Activated naive CD4-positive, alpha-beta T cell treated with Interleukin-2 at 50 U/mL for 16 hours (primary cell): ENCODE measurements at places on chromosomes 6 and 20.

DNA sequence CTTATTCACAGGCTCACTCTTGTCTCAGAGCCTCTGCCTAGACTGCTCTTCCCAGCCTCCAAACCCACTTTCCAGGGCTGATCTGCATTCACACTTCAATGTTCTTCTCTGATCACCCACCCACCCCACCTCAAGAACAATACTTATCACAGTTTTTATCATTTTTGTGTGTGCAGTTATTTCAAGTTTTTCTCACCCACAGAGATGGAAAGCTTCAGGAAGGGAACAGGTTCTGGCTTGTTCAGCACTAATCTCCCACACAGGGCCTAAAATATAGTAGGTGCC lies 160.9 kb downstream of the MRPL14 start:
- no peak for DNase-seq

DNA sequence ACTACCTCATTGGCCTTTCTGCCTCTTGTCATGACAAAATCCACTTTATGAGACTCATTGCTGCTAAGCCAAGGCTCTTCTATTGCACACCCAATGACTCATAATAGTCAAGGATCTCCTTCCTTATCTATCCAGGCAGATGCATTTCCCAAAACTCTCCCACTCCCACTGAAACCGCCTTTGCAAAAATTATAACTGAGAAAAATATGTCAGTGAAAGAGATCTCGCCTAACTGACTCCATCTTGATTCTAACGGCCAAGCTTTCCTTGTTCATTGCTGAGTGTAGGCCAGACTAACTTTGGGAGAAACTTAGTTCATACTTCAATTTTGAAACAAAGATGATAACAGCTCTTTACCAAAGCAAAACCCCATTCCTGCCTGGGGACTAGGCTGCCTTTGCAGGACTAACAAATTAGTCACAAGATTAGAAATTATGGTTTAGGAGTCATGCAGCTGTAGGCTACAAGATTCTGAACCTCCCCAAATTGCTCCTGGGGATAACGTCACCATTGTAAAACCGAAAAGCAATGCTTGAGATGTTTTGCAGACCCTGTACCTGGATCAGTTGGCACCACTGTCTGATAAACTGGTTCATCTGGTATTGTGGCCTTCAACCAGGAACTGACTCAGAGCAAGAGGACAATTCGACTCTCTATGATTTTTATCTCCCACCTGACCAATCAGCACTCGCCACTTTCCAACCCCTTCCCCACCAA lies 47.1 kb downstream of the HAO1 start:
- no peak for DNase-seq

DNA sequence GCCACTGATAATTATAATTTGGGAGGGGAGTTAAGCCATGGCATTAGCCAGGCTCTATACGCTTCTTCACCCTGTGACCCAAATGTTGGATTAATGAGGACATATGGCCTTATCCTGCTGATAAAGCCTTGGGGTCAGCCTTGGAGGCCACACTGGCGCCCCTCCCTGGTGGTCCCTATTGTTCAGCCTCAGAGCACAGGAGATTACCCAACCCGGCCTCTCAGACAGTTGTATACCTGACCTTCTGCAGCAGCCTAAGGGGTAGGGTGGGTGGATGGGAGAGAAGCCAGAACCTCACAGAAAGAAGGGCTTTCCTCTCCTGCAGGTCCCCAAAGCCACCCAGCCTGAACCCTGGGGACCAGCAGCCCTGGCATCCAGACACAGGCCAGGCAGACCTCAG lies 76.8 kb downstream of the LINC00237 start:
- no peak for DNase-seq

DNA sequence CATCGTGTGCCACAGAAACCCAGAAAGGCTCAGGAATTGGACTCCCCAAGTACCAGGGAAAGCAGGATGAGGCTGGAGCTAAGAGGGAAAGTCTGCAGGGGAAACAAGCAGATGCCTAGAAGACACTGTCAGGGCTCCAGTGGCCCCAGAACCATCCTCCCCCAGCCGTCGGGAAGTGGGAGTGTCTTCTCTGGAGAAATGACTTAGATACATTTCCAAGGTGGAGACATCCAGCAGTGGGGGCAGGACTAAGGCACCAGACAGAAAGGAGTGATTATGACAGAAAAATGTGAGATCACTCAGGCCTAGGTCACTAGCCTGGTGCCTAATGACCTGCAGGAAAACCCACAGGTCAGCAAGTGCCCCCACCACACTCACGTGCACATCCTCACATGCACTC lies 36.0 kb upstream of the VSX1 start:
- DNase-seq: no peak

DNA sequence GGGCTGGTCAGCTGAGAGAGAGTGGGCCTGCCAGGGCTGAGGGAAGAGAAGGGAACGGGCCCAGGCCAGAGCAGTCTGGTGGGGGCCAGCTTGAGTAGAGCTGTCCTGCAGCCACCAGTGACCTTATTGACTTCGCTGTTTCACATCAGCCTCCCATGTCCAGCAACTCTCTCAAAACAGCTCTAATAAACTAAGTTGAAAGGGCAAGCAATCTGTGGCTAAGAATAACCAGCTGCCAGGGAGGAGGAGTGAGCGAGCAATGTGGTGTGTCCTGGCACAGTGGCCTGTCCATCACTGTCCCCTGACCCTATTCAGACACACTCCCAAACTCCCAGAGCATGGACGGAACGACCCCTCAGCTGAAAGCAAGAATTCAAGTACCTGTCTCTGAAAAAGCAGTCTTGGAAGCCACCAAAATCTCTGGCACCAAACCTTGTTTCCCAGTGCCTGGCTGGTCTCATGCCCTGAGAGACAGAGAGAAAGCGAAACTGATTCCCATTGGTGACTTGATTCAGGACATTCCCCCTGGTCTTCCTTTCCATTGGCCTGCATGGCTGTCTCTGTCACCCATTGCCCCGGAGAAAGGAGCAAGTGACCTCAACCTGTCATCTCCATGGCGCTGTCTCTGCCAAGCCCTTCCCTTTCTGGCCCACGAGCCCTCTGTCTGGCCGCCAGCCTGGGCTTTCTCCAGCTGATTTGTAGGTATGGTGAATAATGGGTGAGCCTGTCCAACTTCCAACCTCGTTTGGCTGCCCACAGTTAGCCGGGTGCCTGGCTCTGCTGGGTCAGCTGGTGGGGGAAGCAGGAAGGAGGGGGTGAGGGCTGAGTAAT lies at the start of gene DDO:
TSS of gene DDO (minus strand) at position 490 of the 831 bp plus-strand sequence. CDS start 2,113 bp downstream, outside the sequence.
- DNase-seq: no peak

- peak; percentile 28 for DNase-seq
These were observed 80.3 kb upstream of the CCDC28A start for GRCh38 chr6:138692978-138693909.

DNA sequence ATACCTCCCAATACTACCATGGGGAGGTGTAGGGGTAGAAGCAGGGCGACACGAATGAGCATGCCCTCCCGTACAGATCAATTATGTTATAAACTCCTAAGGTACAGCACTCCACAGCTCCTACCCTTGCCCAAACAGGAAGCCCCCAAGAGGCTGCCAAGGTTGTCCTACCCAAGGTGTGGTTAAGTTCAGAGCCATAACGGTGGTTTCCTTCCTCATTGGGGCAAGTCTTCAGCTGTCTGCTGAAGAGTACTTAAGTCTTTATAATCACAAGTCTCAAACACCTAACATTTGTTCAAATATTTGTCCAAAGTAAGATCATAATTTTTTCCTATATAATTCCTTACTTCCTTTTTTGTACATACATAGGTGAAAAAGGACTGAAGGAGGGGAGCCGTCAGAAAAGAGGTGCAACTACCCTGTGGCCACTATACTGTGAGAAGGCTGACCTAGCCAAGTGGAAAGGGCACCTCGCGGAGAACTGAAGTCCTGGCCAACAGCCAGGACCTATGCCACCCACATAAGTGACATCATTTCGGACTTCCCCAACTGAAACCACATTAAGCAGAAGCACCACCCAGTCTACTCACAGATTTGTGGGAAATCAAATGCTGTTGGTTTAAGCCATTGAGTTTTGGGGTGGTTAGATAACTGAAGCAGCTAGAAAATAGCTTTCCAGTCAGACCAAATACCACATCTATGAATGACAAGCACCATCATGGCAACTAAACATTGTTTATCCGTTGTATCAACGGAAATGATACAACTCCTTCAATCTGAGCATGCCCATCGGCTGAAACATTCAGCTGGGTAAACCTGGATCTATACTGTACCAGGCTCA lies 2.9 kb upstream of the RAB22A start:
- peak; percentile 71 for DNase-seq

DNA sequence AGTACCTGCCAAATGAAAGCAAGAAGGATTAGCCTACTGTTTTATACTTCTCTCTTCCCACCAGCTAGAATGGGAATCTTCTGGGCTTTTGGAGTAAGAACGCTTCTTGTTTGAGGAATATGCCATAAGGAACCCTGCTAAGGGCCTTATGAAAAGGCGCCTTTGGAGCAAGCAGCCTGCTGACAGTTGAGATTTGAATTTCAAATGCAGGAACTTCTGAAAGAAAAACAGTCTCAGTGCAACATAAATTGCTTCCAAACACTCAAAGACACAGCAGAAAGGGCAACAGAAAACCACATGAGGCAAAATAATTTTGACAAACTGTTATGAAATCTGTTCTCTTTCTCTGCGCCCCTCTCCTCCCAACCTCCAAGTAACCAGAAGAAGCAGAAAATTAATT lies 149.4 kb upstream of the B3GAT2 start:
- no peak for DNase-seq

- no peak for DNase-seq
These were observed 33.5 kb upstream of the MCM3 start for GRCh38 chr6:52317841-52318581.

GRCh38 chr6:113464536-113464935 lies 392.6 kb upstream of the MARCKS start:
- no peak for DNase-seq

GRCh38 chr6:155309150-155309549 lies 5.1 kb downstream of the TFB1M start:
- DNase-seq: no peak

GRCh38 chr6:2158596-2159271 lies 86.7 kb downstream of the GMDS start:
- DNase-seq: no peak

DNA sequence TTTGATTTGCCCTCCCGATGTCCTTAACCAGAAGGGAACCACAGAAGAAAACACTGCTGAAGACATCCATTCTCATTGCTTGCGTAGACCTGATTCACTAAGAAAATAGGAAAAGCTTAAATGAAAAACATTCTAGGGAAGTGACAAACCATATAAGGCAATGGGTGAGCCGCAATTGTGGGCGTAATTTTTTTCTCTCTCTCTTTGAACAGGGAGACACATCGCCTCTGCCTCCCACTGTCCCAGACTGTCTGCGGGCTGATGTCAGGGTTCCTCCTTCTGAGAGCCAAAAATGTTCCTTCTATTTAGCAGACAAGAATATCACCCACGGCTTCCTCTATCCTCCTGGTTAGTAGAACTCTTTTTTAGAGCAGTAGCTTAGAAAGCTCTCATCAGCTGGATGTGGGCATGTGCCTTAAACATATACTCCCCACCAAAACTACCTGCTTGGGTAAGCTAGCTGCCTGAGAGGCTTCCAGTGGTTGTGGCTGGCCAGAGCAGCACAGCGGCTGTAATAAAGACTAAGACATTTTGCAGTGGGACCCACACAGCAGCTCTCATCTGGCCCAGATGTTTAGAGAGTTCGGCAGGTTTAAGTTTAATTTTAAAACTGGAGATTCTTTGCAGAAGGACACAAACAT lies 22.7 kb upstream of the CTAGE9 start:
- no peak for DNase-seq

DNA sequence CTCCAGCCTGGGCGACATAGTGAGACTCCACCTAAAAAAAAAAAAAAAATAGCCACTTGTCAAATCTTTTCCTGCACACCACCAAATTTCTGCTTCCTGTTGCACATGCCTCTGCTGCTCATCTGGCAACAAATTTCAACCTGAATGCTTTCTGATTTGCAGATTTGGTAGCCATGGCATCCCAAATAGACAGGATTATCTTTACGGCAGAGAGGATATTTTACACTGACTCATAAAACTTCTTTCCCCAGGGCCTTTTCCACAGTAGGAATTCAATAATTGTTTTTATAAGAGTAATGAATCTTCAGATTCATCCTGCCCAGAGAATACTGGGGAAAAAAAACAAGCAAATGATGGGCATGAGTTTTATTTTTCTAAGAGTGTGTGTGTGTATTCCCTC lies 264.6 kb downstream of the FRK start:
- no peak for DNase-seq
